Motor neuron (in vitro differentiated cells): ENCODE measurements at places on chromosomes 2 and 18. TPM values are rescaled to one million over a fixed set of nuclear protein-coding genes. Genes with fewer than 3 reads are reported as not detected.

The SIX2 gene
- total RNA-seq = 0.10 TPM in 1 of 2 replicates, not detected in the other

The C2orf81 gene
- total RNA-seq = 3.0 and 3.7 TPM in 2 replicates

The MERTK gene
- 1.6 and 1.8 TPM in 2 replicates for total RNA-seq

The PKDCC gene
- total RNA-seq = 36.5 and 39.5 TPM in 2 replicates

The PROM2 gene
- total RNA-seq = 2.8 and 10.6 TPM in 2 replicates

The SP140L gene
- total RNA-seq = 0.78 and 1.1 TPM in 2 replicates

The PLEK gene
- 0.23 TPM in 1 of 2 replicates, not detected in the other for total RNA-seq

The TSPYL6 gene
- 0.22 and 0.56 TPM in 2 replicates for total RNA-seq

The PIEZO2 gene
- 1.7 and 1.9 TPM in 2 replicates for total RNA-seq

The C2orf66 gene
- total RNA-seq = 0.27 and 0.56 TPM in 2 replicates

The SPATA3 gene
- total RNA-seq = 0.31 TPM in 1 of 2 replicates, not detected in the other

The SMYD1 gene
- 0.13 TPM in 1 of 2 replicates, not detected in the other for total RNA-seq

The TMEFF2 gene
- 11.8 and 13.1 TPM in 2 replicates for total RNA-seq

The ACSL3 gene
- total RNA-seq = 86.1 and 86.9 TPM in 2 replicates

The CENPA gene
- total RNA-seq = 18.9 and 19.1 TPM in 2 replicates

The SH3YL1 gene
- total RNA-seq = 34.9 and 37.5 TPM in 2 replicates

The CXCR1 gene
- total RNA-seq = 0.28 and 0.34 TPM in 2 replicates

The SCYGR4 gene
- total RNA-seq = 0.36 TPM in 1 of 2 replicates, not detected in the other

The EPHA4 gene
- total RNA-seq = 37.3 and 39.8 TPM in 2 replicates

The FOXI3 gene
- total RNA-seq = 0.17 TPM in 1 of 2 replicates, not detected in the other

The INHBB gene
- total RNA-seq = 0.15 and 0.17 TPM in 2 replicates

The NYAP2 gene
- 9.0 and 9.2 TPM in 2 replicates for total RNA-seq

The ZNF521 gene
- 19.7 and 21.5 TPM in 2 replicates for total RNA-seq

The GKN2 gene
- total RNA-seq = not detected in 2 replicates

The HAUS1 gene
- 88.1 and 91.3 TPM in 2 replicates for total RNA-seq

The KCNS3 gene
- not detected in 2 replicates for total RNA-seq

The IL1R1 gene
- total RNA-seq = 0.94 and 1.3 TPM in 2 replicates

The REG1B gene
- not detected in 2 replicates for total RNA-seq

The CDH19 gene
- total RNA-seq = 0.07 TPM in 1 of 2 replicates, not detected in the other

The DOK6 gene
- 13.8 and 16.7 TPM in 2 replicates for total RNA-seq

The C2orf78 gene
- total RNA-seq = 0.13 TPM in 1 of 2 replicates, not detected in the other

The HRH4 gene
- 0.28 and 0.39 TPM in 2 replicates for total RNA-seq

The FN1 gene
- total RNA-seq = 5.6 and 6.9 TPM in 2 replicates

The SALL3 gene
- total RNA-seq = 0.05 TPM in 1 of 2 replicates, not detected in the other

The ZSWIM2 gene
- not detected in 2 replicates for total RNA-seq

The ZAP70 gene
- total RNA-seq = 0.41 and 1.7 TPM in 2 replicates

The ONECUT2 gene
- total RNA-seq = 9.4 and 12.1 TPM in 2 replicates
